ENCODE measurements at places on chromosomes 5 and 9.

- peak; percentile 16 for DNase-seq
Observed at GRCh38 chr5:106759581-106759980, 911.2 kb downstream of the EFNA5 start.

DNA sequence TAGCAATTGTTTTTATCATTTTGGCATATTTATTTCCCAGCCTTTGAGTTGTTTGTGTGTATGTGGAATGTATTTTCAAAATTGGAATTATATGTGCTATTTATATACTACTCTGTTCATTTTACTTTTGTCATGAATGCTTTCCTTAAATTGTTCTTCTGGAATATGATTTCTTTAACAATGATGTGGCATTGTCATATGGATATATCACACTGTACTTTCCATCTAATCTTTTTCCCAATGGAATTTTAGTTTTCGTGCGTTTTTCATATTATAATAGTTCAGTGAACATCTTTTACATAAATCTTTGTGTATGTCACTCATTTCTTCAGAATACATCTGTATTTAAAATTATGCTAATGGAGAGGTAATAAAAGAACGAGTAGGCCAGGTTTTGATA is 980.1 kb upstream of the WWC1 start:
- no peak for DNase-seq

DNA sequence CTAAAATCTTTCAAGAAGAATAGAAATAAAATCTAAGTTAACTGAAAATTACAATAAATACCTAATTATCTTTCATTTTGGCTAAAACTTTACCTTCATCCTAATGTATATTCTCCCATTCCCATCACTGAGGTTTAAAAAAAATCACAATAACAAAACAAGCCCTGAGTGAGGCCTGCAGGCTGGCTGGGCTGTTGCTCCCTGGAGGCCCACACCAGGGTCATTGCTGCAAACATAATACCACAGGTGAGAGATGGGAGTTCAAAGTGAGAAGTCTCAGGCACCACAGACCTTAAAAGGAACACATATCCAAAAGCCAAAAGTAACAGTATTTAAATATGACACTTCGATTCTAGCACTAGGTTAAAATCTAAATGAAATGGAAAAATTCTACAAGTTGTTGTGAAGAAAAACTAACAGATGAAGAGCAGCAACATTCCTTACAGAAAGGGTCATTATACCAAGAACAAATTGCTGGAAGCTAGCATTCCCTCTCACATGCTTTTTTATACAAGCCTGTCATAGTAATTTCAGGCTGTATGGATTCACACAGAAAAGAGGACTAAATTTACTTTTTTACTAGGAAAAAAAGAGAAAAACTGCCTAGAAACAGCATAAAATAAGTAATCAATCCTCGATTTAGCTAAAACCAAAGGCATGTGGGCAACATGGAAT is 57.8 kb downstream of the AUH start:
- DNase-seq, result no peak

GRCh38 chr9:106576232-106576760 is 286.7 kb upstream of the ZNF462 start:
- no peak for DNase-seq

GRCh38 chr5:125823572-125823971 is 599.6 kb upstream of the GRAMD2B start:
- no peak for DNase-seq

DNA sequence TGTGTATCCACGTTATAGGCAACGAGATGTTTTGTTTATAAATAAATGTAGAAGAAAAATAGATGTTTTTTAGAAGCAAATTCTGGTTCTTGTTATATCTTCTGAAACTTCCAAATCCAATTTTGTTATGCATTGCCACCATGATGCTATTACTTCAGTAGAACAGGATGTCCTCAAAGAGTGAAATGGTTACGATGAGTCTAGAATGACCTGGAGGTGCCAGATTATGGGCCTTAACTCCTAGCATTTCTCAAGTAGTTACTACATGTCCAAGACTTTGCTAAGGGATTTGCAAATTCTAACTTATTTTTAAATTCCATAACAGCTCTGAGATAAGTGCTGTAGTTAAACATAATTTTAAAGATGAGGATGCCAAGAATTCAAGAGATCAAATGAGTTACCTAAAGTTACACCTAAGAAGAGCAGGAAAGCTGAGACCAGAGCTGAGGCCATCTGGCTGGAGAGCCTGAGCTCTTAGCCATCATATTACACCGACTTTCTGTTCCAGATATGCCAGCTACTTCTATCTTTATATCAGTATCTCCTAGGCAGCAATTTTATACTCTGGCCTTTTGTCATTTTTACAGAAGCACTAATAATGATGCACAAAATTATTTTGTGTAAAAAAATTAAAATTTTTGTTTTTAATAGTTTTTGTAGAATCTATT is 173.2 kb upstream of the RASEF start:
- DNase-seq, result no peak

DNA sequence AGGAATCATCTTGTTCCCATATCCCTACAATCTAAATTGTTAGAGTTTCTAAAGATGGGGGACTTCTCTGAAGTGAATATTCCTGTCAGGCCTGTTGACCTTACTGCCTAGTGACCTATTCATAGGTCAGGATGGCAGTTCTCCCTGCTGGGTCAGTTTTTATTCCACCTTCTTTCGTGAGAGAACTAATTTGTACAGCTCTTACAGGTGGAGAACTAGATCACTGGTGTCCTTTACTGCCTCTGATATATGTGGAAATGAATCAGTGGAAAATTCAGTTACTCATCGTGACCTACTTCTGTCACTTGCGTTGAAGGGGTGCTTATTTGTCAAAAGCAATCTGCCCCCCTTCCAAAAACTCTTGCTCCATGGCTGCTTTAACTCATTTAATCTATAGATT is 164.9 kb downstream of the CD180 start:
- no peak for DNase-seq

DNA sequence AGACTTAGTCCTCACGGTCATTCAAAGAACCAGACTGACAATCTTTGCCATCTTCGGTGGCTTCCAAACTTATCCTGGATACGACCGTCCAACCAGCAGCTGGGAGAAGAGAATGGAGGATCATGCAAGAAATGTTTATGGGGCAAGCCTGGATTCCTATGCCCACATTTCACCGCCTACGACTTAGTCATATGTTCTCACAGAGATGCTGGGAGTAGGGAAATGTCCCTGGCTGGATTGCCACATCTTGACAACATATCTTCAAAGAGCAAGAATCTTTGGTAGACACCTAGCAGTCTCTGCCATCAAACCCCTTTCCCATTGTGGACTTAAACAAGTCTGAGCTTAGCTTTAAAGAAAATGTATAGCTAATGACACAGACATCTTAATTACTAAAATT is 5.0 kb downstream of the MED7 start:
- DNase-seq, result no peak

DNA sequence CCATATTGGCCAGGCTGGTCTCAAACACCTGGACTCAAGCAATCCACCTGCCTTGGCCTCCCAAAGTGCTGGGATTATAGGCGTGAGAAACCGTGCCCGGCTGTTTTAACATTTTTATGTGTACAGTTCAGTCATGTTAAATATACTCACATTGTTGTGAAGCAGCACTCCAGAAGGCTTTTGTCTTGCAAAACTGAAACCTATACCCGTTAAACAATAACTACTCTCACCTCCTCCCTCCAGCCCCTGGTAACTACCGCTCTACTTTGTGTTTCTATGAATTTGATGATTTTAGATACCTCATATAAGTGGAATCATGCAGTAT is 23.1 kb upstream of the SHB start:
- DNase-seq, result no peak

GRCh38 chr9:95385521-95385920 is 68.0 kb upstream of the FANCC start:
- no peak for DNase-seq

DNA sequence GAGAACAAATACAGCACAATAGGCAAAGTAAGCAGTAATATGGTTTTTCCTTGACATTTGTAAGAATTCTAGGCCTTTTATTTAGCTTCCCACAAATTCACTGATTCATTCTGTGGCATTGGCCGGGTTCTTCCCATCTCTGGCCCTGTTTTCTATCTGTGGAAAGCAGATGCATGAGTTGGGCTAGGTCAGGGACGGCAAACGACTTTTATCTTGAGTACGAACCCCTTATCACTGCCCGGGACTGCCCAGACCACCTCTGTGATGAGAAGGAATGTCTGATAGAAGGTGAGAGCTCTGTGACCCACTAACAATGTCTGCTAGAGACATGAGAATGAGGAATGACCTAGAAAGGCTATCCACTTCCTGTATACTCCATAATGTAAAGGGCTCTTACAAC is 35.4 kb upstream of the ADAM19 start:
- DNase-seq, result no peak

DNA sequence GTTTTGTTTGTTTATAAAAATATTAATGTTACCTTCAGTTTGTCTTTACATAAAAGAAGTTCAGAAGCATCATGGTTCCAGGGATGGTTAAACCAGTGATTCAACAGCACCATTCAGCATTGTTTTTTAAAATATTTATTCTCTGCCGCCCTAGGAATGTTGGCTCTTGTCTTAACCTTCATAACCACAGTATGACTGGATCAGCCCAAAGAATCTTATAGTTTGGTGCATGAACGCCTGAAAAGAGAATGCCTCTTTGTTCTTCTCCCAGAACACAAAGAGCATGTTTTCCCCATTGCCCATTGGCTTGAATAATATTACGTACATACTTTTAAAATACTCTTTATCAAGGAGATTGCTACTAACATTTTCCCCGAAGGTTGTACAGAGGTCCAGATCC is 413.4 kb downstream of the ANXA1 start:
- DNase-seq, result no peak

DNA sequence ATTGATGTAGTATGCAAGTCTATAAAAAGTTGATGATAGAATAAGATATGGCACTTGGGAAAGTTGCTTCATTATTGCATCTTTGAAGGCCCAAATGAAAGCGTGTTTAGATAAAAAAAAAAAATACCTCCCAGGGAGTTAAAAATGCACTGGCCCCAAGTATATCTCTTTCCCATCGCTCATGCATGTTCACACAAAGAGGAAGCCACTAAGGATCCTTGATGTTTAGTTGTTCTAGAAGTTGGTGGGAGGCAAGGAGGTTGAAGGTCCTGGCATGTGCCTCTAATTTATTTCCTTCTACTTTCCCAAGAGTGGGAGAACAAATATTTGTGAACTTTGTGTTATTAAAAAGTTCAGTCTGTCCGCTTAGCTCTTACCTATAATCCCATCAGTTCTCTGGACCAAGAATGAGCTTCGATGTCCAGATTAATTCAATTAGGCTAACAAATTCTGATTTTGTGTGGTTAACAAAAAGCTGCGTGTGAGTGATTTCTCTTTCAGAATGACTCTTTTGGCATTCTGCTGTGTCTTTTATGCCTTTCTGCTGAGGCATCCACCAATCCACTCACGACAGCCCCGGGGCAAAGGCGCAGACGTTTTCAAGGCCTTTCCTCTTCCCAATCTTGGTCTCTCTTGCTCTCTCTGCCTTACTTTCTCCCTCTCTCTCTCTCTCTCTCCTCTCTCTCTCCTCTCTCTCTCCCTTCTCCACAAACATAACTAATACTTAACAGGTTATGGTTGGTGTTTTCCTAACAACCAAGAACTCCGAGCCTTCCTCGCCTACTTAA is 135.1 kb upstream of the ERCC6L2 start:
- no peak for DNase-seq

- DNase-seq, result no peak
Observed at GRCh38 chr9:105757496-105758251, 63.3 kb downstream of the TMEM38B start.

DNA sequence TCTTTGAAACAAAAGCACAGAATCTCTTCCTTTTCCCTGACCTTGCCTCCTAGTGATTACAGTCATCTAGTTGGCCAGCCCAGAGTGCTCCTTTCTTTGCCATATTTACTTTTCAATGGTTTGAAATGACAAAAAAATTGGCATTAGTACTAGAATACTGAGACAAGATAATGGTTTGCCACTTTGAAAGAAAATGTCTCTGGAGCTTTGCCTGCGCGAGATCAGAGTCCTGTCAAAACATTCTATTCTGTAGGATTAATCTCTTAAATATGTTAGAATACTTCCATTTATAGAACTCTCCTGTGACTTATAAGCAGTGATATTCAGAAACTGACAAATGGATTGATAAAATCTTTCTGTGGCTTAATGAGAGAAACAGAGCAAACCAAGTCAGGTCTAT is 484.0 kb upstream of the IZUMO3 start:
- no peak for DNase-seq

DNA sequence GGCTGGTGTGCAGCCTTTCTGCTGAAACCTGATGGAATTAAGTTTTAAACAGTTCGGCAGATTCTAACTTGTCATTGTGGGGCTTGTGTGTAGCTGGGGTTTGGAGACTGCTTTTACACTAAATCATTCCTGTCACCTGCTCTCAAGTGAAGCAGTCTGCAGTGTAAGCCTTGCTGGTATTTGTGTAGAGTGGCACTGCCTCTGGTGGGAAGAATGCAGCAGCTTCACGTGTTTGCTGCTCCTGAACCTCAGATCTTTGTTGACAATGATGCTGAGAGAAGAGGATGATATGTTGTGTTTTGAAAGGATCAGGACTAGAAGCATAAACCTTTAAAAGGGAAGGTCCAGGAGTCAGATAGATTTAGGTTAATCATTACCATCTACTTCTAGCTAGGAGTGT is 88.1 kb downstream of the KDM4C start:
- no peak for DNase-seq

DNA sequence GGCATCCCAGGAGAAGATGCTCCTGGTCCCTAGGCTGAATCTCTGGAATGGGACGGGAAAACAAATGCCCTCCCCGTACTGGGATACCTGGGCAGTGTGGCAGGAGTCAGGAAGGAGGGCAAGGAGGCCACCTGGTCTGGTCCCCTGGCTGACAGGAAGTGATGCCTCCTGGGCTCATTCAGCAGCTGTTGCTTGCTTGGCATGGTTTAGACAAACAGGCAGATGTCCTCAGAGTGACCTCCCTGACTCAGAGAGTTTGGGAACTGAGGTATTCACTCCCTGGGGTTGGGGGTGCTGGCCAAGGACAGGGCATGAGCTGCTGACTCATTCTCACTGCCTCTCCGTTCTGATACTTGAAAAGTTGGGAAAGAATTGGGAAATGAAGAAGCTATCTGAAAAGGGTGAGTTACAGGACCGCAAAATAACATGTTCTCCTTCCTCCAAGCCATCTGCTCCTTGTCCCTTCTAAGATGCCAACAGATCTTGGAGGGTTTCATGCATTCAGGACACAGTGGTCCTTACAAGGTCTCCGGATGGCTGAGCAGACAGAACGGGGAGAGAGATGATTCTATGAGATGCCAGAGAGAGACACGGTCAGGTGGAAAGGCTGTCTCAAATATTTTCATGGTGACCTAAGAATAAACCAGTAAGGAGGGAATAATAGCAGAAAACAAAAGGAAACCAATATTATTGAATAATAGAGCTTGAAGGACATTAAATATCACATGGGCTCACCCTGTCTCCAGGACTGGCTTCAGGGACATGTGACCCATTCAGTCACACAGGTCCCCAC is 534.5 kb downstream of the BNC2 start:
- DNase-seq, result peak; percentile 91

- DNase-seq, result no peak
Observed at GRCh38 chr5:139683295-139684271, 35.4 kb downstream of the CXXC5 start.

- DNase-seq, result no peak
Observed at GRCh38 chr9:78566948-78567675, 270.2 kb downstream of the PSAT1 start.

Data from fibroblast of skin of left quadriceps (primary cell).